ENCODE measurements at places on chromosomes 3 and 15.

DNA sequence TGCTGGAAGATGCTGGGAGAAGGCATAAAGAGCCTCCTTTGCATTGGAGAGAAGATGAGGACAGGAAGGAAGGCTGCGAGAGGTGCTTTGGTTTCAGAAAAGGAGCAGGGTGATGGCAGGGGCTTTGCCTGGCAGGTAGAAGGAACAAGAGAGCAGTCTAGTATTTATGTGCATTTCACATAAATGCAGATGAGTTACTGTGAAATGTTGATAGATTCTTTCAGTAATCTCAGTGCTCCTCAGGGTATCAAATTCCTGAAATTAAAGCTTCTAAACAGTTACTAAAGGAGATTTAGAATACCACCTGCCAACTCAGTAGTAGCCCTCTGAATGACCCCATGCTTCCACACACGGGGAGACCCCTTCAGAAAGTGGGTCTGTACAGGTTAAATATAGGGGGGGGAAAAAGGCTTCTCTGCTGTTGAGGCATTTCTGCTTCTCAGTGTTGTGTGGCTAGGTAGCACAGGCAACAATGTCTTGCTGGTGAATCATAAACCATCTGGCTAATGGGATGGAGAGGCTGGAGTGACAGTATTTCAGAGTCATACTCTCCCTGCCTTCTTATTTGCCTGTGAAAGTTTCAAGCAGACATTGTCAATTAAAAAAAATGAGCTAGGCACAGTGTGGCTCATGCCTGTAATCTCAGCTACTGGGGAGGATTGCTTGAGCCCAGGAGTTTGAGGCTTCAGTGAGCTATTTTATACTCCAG, 14.3 kb upstream of the FBXL22 start:
- no peak for DNase-seq

DNA sequence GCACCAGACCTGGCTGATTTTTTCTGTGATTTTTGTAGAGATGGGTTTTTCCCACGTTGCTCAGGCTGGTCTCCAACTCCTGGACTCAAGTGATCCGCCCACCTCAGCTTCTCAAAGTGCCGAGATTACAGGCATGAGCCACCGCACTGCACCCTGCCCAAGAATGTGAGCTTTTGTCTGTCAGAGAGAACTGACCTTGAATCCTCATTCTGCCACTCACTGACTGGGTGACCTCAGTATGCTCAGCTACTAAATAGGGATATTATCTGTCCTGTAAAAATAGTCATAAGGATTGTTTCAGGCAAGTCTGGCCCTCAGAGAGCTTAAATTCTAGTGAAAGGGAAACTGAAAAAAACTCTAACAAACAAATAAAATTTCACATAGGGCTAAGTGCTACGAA, 2.1 kb upstream of the RFT1 start:
- no peak for DNase-seq

GRCh38 chr3:115134648-115135347, 12.3 kb downstream of the ZBTB20 start:
- no peak for DNase-seq

DNA sequence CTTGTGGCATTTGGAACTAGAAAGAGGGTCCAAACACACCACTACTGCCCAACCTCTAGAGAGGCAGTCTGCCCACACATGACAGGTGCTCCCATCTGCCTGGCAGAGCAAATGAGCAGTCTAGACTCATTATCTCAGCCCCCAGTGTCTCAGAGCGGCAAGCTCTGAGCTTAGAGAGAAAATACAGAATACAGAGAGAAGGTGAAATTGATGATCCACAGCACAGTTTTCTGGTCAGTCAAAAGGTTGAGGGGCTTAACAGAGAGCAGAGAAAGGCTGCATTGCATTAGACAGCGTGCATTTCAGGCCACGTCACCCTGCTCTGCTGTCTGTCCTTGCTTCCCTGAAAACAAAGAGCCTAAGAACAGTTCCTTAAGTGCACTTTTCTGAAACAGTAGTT, 135.1 kb downstream of the KCNMB2 start:
- DNase-seq: no peak

- no peak for DNase-seq
These were observed 30.2 kb downstream of the LPP start for GRCh38 chr3:188184160-188184559.

GRCh38 chr3:152019508-152019907, 146.1 kb downstream of the SUCNR1 start:
- no peak for DNase-seq
